ENCODE measurements at places on chromosomes 13 and 19.

DNA sequence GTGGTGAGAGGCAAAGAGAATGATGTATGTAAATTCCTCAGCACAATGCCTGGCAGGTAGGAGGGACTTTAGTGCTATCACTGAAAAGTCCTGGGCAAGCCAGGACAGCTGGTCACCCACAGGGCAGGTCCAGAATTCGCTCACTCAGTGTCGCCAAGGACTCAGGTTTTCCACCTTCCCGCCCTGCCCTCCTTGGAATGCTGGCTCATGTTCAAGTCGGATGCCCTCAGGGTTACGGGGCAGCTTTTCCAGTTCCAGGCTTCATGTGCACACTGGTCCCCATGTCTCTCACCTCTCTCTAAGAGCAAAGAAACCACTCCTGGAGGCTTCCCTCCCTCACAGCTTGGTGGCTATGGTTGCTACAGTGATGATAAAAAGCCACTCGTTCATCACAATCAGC, 24.8 kb upstream of the NAXD start:
- DNase-seq: no peak

GRCh38 chr13:86653009-86653408, 853.8 kb upstream of the SLITRK6 start:
- DNase-seq: no peak

GRCh38 chr13:82002710-82003109, 1661.8 kb upstream of the SPRY2 start:
- no peak for DNase-seq

GRCh38 chr13:112675366-112675756, 14.5 kb upstream of the ATP11A start:
- no peak for DNase-seq

DNA sequence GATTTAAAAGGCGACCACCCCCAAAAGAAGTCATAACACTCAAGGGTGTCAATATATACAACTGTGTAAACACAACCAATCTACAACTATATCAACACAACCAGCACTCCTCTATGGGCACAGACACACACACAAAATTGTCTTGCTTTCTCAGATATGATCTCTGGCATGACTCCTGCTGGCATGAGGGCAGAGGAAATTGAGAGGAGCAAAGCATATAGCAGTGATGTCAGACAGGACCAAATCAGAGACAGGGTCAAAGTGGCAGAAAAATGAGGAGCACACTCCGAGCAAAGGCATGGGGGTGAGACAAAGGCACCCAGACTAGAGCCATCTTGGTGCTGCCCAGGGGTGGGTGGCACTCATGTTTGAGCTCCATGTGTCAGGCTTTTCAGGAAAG, 9.6 kb downstream of the IRGQ start:
- DNase-seq: no peak
